ENCODE measurements at places on chromosomes 16 and 17.
A peak's percentile ranks its signal among the peaks of the same experiment; 100 is the strongest.

GRCh38 chr16:70715055-70715858 is 29.4 kb upstream of the MTSS2 start:
- peak; percentile 99 for DNase-seq

- DNase-seq, result peak; percentile 68
These were observed 601 bp downstream of the PHKB start for GRCh38 chr16:47461598-47462266.

- no peak for DNase-seq
These were observed 15.0 kb upstream of the RGS9 start for GRCh38 chr17:65121916-65122806.

DNA sequence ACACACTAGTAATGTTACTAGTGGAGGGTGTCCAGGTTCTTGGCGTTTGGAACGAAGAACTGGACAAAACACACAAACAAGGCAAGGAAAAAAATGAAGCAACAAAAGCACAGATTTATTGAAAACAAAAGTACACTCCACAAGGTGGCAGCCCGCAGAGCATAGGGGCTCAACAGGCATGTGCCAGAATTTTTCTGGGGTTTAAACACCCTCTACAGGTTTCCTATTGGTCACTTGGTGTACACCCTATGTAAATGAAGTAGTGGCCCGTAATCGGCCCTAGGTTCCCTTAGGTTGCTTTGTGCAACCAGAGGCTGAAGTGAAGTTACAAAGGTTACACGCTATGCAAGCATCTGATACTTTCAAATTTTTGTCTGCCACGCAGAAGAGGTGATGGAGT is 8.1 kb downstream of the OR2C1 start:
- DNase-seq, result no peak

DNA sequence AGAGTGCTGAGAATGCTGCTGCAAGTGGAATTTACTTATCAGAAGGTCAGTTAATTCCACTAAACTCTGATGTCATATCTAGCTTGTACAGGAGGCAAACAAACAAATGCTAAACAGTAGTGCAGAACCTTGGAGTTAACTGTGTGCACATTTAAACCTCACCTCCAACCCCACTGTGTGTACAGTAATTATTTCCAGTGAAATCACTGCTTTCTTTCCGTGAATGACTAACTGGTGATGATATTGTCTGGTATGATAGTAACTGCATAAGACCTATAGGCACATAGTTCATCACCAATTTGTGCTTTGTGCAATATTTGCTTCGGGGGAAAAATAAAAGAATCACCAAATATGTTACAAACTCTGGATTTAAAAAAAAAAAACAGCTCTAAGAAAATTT is 492.5 kb upstream of the HSBP1 start:
- DNase-seq, result no peak

- no peak for DNase-seq
These were observed 33.7 kb upstream of the RCVRN start for GRCh38 chr17:9938764-9939163.

DNA sequence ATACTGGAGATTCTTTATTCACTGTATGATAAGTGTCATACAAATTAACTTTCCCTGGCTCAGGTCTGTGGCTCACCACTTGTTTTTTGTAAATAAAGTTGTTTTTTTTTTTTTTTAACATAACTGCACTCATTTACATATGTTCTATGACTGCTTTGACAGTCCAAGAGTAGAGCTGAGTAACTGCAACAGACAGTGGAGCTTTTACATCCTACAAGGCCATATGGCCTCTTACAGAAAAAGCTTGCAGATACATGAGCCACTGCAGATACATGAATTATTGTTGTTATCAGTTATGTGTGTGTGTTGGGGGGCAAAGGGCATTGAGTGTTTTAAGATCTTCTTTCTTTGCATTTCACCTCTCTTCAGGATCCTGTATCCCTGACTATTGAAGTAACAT is 311.7 kb downstream of the BCAS3 start:
- DNase-seq, result no peak

DNA sequence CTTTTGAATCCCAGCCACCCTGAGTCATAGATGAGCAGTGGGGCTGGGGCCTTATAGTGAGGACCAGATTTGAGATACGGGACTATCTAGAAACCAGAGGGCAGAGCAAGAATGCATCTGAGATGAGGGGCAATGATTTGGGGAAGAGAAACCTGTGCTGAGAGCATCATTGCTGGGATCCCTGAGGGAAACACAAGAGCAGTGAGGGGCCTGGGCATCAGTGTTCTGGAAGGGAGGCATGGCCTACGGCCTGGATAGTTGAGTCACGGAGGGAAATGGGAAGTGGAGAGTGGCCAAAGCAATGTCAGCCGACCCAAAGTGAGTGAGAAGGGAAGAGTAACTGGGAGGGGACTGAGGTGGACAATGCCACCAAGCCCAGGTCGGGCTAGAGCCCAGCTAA is 5.2 kb downstream of the CAMTA2 start:
- DNase-seq, result no peak

- no peak for DNase-seq
These were observed 123.5 kb upstream of the PLCG2 start for GRCh38 chr16:81655469-81656162.

DNA sequence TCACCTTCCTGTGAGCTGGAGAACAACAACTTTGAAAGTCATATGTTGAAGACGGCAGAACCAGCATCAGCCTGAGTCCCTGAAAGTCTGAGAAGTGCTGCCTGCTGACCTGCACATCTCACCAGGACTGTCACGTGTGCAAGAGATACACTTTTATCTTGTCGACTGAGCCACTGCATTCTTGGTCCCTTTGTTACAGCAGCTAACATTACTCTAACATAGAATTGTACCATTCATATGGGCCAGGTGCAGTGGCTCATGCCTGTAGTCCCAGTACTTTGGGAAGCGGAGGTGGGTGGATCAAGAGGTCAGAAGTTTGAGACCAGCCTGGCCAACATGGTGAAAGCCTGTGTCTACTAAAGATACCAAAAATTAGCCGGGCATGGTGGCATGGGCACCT is 40.1 kb downstream of the MARCHF10 start:
- no peak for DNase-seq

GRCh38 chr17:58759522-58759921 is 3.9 kb downstream of the PPM1E start:
- no peak for DNase-seq

- DNase-seq, result no peak
These were observed 22.1 kb upstream of the FASN start for GRCh38 chr17:82120148-82120547.

DNA sequence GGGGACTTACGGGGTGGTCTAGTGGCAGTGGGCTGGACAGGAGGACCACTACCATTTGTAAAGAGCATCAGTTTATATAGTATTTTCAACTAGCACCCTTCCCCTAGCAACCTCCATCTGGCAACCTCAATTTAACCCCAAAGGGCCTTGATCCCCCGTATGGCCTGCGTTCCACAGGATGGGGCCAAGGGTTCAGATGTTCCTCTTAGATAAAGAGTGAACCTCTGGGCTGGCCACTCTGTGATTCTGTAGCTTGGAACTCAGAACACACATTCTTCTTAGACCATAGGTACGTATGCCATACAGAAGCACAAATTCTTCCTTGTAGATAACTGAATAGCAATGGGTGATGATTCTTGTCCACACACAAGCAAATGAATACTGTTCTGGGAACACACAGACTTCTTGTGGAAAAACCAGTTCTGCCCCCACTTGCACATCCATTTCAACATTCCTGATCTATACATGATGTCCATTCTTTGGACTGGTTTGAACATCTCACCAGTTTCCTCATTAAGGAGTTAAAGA is 1.9 kb upstream of the GGA2 start:
- DNase-seq, result no peak

All from mammary epithelial cell (primary cell).